ENCODE measurements at places on chromosomes 4 and X.

DNA sequence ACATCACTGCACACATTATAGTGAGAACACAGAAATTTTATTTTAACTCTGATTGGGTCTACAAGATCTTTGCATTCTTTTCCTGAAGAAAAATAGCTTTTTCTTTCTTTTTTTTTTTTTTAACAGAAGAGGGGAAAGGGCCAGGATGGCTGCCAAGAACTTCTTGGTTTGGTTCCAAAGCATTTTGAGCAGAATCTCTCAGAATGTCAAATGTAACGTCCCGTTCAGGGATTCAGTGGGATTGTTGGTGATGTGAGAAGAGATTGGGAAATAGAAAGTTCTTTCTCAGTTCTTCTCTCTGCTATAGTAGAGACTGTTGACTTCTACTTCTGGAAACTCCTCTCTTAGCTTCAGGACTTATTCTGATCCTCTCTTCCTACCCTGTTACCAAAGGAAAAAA lies 70.9 kb upstream of the CBR4 start:
- DNase-seq: no peak

DNA sequence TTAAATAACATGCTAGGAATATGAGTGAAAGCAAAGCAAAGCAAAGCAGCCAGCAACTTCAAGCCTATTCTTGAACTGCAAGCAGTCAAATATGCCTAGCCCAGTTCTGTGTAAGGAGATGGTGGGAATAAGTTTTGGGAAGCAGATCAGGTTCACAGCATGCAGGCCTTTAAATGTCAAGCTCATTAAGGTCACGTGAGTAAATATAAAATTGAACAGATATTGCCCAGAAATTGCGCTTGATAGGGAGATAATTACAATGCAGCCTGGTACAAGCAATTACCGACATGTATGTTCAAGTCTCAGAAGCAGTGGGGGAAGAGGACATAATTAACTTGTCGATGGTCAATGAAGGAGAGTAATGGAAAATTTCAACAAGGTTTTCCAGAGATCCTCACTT lies 6.0 kb downstream of the GNPDA2 start:
- DNase-seq: no peak

GRCh38 chr4:80035336-80035735 lies 37.7 kb downstream of the ANTXR2 start:
- DNase-seq: no peak

DNA sequence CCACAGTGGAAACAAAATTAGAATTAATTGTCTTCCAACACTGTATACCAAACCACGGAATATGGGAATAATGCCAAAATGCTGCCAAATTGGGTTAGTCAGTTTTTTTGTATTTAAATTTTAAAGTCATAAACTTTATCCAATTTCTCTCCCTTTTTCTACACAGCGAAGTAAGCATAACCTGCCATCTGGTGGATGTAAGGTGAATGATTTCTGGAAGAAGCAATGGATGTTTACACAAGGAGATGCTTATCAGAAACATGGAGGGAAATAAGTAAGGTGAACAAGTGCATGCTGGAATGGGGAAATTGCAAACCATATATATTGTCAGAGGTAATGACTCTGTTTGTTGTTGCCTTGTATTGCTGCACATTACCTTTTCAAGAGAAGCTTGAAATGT lies 691.9 kb downstream of the TECRL start:
- DNase-seq: no peak

GRCh38 chrX:112642349-112642748 lies 37.4 kb downstream of the LHFPL1 start:
- no peak for DNase-seq

DNA sequence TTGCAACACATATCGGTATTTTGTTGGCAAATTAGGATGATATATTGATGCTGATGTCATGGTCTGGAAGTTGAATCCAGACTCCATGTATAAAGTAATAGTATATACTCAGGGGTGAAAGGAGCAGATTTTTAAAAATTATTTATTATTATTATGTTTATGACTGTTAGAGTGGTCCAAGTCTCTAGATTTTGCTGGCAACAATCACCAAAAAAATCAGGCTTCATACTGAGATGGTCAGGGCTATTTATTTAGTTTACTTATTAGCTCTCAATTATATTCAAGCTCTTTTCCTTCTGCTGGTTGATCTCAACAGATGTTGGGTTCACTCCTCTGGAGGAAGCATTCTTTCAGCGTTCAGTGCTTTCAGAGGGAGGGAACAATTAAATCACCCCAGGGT lies 73.9 kb upstream of the VCX3B start:
- DNase-seq: no peak

DNA sequence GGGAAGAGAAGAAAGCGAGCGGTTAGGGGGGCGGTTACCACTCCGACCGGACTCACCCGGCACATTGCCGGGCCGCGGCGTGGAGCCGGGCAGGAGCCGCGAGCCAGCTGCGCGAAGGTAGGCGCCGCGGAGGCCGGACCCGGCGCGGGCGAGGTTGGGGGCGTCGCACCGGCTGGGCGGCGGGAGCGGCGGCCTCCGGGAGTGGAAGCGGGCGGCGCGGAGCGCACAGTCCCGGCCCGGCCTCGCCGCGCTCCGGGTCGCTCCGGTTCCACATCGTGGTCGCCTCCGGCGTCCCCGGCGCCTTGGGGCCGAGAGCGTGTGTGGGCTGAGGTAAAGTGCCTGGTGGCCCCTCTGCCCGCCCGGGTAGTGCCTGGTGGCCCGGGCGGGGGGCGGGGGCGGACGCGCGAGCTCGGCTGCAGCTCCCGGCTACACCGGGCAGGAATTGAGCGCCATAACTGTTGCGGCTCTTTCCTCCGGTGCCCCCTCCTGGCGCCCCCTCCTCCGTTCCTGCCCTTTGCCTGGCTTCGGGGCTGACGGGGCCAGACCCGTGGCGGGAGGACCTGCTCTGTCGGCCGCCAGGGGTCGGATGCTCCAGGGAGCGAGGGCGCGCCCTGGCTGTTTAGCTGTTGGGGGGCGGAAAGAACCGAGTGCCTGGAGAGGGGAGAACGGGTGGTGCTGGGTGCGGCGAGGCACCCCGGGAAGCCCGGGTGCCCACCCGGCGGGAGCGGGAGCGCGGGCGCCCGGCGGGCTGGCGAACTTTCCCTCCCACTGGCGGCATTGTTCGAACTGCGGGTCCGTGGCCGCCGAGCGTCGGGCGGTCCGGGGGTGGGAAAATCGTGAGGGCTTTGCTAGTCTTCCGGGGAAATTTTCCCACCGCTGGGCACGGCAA lies 626 bp downstream of the JADE3 start:
- no peak for DNase-seq
